CD8-positive, alpha-beta T cell (primary cell): ENCODE measurements at places on chromosomes 2 and 18.
A peak's percentile ranks its signal among the peaks of the same experiment; 100 is the strongest.

DNA sequence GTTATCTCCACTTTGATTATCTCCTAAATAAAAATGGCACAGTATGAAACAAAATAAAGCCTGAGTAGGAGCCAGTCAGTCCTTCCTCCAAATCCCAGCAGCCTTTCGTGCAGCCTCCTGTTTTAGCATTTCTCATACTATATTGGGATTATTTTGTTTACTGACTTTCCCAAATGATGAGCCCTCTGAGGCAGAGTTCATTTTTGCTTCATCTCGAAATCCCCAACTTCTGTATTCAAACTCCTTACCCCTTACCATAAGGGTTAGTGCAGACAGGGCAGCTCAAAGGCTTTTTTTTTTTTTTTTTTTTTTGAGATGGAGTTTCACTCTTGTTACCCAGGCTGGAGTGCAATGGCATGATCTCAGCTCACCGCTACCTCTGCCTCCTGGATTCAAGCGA lies 113.3 kb upstream of the FOSL2 start:
- DNase-seq, result no peak

GRCh38 chr2:17643031-17643615 lies 102.6 kb downstream of the VSNL1 start:
- no peak for DNase-seq

DNA sequence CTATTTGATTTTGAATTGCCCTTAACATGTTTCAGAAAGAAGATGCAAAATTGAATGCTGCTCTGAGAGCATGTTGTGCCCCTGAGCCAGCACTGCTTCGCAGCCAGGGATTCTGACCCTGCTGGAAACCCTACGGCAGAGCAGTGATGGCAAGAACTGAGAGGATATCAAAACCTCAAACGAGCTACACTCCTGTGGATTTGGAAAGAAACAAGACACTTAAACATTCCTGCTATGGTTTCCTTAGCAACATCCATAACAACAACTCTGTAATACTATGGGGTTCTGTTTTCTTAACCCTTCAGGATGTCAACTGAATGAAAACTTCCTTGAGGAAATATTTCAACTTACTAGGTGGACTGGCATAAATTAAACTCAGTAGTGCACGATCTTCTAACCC lies 649.1 kb downstream of the NYAP2 start:
- no peak for DNase-seq

DNA sequence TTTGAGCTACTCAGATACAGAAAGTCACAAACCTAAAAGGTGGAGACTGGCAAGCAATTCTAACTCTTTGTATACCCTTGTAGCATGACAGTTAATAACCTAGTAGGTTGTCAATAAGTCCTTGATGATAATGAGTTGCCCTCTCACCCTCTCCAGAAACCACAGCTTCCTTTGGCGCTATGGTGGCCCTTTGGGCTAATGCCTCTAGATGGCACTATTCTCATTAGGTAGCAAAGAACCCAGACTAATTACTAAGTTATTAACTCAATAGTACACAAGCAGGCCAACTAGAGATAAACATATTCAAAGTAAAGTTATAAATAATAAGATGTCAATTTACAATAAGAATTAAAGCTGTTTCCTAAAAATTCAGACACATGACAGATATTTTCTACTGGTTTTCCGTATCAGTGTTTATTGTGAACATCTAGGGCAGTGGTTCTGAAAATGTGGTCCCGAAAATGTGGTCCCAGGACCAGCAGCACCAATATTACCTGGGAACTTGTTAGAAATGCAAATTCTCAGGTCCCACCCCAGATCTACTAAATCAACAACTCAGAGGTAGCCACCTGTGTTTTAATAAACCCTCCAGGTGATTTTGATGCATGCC lies 41.1 kb downstream of the LDAH start:
- no peak for DNase-seq

- DNase-seq, result no peak
Measured at GRCh38 chr2:16165518-16166326, 225.4 kb downstream of the MYCN start.

- no peak for DNase-seq
Measured at GRCh38 chr2:233133239-233133638, 73.1 kb downstream of the INPP5D start.

- DNase-seq, result no peak
Measured at GRCh38 chr2:68134554-68134953, 23.1 kb upstream of the PNO1 start.

- no peak for DNase-seq
Measured at GRCh38 chr2:79513711-79514110, 860 bp downstream of the CTNNA2 start.

DNA sequence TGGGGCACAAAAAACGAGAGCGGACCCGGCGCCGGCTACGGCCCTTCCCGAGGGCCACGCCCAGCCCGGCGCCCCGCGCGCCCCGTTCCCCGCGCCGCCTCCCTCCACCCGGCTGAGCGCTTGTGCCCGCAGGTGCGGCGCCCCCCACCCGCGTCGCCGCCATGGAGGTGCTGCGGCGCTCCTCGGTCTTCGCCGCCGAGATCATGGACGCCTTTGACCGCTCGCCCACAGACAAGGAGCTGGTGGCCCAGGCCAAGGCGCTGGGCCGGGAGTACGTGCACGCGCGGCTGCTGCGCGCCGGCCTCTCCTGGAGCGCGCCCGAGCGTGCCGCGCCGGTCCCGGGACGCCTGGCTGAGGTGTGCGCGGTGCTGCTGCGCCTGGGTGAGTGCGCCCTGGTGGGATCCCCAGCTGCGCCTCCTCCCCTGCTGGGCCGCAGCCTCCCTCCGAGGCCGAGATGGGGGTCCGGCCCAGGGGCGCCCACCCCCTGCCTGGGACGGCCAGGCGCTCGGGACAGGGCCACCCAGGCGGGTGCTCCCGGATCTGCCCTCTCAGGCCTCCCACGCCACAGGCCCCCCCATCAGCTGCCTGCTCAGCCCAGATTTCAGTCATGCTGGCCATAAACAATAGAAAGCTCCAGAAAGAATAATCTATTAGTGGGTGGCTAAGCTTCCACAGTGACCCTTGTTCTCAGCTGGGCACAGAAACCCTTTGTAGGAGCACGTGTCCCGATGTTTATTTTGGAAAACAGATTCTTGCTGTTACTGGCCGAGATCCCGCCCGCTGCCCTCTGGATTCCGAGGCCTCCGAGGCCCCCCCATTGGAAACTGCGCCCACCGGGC lies 997 bp downstream of the BOK start:
- no peak for DNase-seq

- DNase-seq, result no peak
Measured at GRCh38 chr2:211061612-211062296, 505.4 kb downstream of the CPS1 start.

DNA sequence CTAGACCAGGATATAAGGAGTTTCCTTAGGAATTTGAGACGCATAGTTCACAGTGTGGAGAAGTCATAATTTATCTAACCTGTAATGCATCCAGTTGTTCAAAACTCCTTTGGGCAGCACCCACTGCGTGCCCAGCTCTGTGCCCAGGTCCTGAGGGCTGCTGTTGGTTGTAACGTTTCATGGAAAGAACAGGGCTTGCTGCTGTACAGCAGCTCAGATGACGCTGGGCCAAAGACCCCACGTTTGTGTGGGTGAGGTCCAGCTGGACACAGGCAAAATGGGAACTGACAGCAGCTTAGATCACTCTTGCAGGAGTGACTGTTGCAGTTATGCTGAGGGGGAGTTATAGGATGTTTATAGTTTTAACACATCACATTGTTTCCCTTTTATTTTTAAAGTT lies 30.0 kb upstream of the HS6ST1 start:
- DNase-seq, result no peak

DNA sequence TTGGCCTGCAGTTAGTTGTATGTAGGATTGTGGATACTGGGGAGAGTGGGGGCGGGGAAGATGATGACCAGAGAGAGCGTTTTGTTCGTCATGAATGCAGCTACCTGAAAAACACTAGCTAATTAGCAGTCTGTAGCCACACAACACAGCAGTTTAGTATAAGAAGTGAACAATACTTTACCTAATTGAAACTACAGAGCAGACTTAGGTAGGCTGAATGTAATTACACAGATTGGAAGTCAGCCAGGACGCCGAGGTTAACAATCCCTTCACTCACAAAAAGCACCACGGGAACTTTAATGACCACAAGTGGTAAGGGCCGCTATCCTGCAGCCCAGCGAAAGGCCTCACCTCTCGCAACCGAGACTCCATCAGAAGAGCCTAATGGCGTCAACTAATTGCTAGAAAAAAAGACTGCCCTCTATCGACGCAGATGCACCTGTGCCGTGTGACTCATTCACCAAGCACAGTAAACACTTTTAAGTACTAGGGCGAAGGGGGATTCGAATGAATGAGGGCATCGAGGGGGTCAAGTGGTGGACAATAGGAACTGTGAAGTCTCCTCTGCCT lies 591.0 kb downstream of the ARHGAP15 start:
- DNase-seq, result no peak

DNA sequence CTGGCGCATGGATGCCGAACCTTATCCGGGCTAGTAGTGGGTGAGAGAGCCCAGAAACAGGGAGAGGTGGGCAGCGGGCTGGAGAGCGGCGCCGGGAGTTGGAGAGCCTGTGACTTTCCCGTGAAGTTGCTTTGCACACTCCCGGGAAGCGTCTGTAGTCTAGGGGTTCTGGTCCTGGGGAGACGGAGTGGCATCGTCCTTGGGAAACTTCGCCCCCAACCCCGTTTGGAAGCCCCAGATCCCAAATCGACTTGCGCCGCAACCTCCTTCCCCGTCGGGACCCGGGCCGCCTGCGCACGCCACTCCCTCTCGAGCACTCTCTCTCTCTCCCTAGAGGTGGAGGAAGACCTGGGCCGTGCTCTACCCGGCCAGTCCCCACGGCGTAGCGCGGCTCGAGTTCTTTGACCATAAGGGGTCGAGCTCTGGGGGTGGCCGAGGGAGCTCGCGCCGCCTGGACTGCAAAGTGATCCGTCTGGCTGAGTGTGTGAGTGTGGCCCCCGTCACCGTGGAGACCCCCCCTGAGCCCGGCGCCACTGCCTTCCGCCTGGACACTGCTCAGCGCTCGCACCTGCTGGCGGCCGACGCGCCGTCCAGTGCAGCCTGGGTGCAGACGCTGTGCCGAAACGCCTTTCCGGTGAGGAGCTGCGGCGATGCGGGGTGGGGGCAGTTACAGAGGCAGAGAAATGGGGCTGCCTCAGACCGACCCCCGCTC lies 456 bp downstream of the DOK1 start:
- DNase-seq, result peak; percentile 50

- DNase-seq, result no peak
Measured at GRCh38 chr2:231041061-231041689, 3.9 kb downstream of the C2orf72 start.

GRCh38 chr2:205484764-205485163 lies 197.5 kb upstream of the NRP2 start:
- no peak for DNase-seq

- no peak for DNase-seq
Measured at GRCh38 chr2:29129586-29130281, 14.5 kb downstream of the CLIP4 start.

DNA sequence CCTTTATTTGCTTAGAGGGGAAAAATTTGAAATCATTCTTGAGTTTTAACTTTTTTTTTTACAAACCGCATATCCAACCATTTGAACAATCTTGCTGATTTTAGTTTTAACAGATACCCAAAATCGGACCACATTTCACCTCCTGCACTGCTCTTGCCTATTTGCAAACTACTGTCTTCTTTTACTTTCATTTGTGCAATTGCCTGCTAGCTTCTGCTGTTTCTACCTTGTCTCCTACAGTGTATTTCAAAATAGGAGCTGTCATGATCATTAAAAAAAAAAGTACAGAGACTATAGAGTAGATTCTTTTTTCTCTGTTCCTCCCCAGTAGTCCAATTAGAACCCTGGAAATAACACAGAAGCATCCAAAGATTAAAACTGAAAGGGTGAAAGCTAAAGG lies 1081.2 kb downstream of the SOCS6 start:
- no peak for DNase-seq

DNA sequence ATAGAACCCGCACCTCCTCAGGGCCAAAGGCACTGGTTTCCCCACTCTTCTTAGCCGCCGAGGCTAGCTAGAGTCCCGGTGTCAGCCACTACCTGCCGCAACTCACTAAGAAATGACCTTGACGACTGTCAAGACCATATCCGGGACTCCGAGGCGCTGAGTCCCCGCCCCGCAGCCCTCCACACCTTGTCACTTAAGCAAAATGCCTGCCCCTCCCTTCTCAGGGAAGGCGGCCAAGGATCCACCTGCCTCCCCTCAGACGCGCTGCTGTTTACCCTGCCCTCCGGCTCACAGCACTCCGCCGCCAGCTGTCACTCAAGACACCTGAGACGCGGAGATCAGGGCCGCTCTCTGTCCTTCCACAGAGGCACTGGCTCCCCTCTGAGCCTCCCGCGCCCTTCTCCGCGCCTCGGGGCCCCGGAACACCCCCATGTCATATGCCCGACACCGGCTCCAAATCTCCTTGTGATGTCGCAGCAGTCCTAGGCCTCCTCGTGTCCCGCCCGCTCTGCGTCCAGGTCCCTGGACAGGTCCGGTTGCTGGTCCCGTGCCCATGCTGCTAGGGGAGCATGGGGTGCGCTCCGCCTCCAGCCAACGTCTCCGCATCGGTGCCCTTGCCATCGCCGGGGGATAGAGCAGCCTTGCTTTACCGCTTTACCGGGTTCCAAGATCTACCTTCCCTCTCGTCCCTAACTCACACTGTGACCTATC lies 32.5 kb upstream of the REG3G start:
- no peak for DNase-seq

- DNase-seq, result no peak
Measured at GRCh38 chr18:5868218-5868854, 27.0 kb downstream of the TMEM200C start.

- no peak for DNase-seq
Measured at GRCh38 chr2:201779901-201780673, 646 bp downstream of the ALS2 start.

DNA sequence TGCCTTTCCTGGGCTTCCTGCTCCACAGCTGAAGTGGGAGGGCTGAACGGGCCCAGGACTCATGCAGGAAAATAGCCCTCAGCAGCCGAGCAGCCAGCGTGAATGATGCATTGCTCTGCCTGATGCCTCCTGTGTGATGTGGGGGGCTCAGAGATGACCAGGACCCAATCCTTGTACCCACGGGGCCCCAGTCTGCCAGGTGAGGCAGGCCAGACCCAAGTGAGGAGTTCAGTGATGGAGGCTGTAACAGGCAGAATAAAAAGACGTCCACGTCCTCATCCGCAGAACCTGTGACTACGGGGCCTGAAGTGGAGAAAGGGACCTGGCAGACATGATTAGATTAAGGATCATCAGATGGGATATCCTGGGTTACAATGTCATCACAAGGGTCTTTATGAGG lies 194.9 kb upstream of the HDAC4 start:
- no peak for DNase-seq

DNA sequence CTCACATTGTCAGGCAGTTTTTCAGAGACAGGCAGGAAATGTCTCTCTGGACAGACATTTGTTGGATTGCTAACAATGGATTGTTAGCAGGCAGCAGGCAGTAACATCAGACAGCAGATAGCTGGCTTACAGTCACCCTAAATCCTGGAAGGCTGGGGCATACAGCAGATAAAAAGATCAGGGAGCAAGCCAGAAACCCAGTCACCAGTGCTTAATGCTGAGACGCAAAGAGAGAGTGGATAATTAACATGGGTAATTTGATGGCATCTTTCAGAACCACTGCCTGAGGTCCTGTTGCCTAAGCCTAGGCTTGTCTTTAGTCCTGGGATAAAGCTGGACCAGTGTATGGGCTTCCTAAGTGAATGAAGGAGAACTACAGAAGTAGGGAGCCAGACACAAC lies 22.4 kb downstream of the MC4R start:
- DNase-seq, result no peak
